ENCODE measurements at places on chromosomes 3 and 15.

- no peak for ATAC-seq
Measured at GRCh38 chr3:188174317-188175044, 20.5 kb downstream of the LPP start.

GRCh38 chr3:79887213-79887612 lies 119.4 kb upstream of the ROBO1 start:
- no peak for ATAC-seq

- ATAC-seq = no peak
Measured at GRCh38 chr3:13884851-13885703, 5.2 kb upstream of the WNT7A start.

- ATAC-seq = no peak
Measured at GRCh38 chr3:165103616-165104015, 25.3 kb upstream of the SI start.

DNA sequence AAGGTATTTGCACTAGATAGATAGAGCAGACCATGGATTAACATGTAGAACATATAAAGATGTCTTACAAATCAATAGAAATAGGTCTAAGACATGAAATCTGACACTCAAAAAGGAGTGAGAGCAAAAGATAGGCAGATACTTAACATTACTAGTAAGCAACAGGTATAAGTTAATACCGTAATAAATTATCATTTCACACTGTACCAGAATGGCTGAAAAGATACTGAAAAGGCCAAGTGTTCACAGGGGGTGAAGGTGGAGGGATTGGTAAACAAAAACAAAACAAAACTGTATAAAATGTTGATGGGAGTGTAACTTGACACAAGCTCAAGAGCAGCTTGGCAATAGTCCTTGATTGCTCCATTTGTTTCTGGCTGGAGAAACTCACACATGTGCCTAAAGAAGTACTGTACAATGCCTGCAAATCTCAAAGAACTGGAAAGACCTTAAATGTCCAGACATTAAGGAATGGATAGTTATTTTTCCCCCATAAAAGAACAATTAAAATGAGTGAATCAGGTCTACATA lies 3.5 kb downstream of the NSMCE3 start:
- ATAC-seq = no peak
